T-helper 17 cell (primary cell): ENCODE measurements at places on chromosomes 3 and 15.

DNA sequence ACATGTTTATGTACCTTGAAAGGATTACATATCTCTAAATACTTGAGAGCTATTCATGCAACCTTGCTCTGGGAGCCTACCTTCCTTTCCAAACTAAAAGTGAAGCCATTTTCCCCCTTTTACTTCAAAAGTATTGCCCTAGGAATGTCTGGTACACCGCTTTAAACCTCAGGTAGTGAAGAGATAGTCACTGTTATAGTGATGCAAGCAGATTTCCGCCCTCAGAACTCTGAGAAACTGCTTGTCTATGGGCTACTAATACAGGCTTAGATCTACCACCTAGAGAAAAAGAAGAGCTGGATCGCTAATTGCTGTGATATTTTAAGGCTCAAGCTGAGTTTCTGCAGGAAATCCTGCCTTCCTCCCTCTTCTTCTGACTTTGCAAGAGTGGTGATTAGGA, 78.6 kb downstream of the SEMA6D start:
- DNase-seq, result no peak

GRCh38 chr3:53065841-53066480, 20.1 kb upstream of the SFMBT1 start:
- DNase-seq, result no peak

- no peak for DNase-seq
Observed at GRCh38 chr3:103991-104390, 92.6 kb upstream of the CHL1 start.

DNA sequence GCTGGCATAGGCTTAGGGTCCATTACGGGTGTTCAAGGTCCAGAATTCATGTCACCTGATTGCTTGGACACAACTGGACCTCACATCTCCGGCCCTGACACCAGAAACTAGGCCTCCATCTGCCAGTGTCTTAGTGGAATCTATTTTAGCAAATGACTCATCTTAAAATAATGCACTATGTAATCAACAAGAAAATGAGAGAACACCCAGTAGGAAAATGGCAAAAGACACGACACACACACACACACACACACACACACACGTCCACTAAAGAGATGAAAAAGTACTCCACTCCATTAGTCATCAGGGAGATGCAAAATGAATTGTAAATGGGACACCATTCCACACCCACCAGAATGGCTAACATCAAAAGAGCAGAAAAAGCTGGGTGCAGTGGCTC, 11.2 kb downstream of the APBA2 start:
- DNase-seq, result no peak

- no peak for DNase-seq
Observed at GRCh38 chr3:160870327-160870726, 114.3 kb downstream of the PPM1L start.

- DNase-seq, result no peak
Observed at GRCh38 chr3:102054543-102055080, 205.3 kb downstream of the NFKBIZ start.

GRCh38 chr3:46075816-46076215, 48.5 kb upstream of the XCR1 start:
- DNase-seq, result no peak

DNA sequence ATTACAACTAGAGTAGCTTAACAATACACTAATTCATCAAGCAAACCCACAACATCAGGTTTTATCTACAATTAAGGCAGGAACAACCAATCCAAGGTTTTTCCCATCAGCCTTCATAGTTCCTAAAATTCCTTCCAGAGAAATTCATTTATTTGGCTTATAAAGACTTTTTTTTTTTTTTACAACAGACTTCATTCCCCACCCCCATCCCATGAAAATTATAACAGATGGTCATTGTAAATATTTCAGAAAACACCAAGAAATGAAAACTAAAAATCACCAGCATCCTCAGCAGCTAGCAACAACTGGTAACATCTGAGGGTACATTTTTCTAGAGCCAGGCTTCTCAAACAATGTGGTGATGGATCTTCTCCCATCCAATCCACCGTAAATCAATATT, 11.0 kb downstream of the SH3BP5 start:
- no peak for DNase-seq

DNA sequence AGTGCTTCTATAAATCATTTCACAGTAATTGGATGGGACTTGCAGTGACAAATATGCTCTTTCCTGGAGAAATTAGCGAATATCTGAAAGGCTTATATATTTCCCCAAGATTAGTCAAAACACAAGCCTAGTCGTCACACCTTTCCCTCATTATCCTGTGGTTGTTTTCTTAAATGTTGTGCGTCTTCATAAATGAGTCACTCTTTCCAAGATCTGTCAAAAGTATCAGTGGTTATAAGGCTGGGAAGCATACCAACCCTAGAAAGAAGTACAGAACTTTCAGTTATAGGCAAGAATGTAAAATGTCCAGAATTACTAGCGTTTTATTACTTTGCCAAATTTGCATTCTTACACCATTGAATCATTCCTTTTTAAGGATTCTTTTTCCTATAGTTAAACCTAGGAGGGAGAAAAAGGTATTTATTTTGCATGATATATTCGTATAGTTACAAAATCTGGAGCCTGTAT, 33.6 kb downstream of the TMEM212 start:
- no peak for DNase-seq

DNA sequence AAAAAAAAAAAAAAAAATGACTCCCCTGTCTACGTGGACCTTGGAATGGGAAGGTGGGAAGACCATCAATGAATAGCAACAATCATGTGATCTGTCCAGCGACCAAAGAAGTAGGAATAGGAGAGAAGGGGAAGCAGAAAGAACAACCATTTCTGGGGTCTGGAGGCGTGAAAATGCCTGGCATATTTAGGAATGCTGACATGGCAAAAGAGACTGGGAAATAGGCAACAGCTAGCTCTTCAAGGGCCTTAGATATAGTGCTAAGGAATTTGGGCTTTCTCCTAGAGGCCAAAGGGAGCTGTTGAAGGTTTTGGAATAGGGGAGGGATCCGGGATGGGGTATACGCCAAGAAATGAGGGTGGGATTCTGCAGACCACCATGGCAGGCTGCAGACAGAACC, 5.9 kb downstream of the SLC22A13 start:
- no peak for DNase-seq

GRCh38 chr15:77138167-77138522, 67.2 kb upstream of the TSPAN3 start:
- no peak for DNase-seq

DNA sequence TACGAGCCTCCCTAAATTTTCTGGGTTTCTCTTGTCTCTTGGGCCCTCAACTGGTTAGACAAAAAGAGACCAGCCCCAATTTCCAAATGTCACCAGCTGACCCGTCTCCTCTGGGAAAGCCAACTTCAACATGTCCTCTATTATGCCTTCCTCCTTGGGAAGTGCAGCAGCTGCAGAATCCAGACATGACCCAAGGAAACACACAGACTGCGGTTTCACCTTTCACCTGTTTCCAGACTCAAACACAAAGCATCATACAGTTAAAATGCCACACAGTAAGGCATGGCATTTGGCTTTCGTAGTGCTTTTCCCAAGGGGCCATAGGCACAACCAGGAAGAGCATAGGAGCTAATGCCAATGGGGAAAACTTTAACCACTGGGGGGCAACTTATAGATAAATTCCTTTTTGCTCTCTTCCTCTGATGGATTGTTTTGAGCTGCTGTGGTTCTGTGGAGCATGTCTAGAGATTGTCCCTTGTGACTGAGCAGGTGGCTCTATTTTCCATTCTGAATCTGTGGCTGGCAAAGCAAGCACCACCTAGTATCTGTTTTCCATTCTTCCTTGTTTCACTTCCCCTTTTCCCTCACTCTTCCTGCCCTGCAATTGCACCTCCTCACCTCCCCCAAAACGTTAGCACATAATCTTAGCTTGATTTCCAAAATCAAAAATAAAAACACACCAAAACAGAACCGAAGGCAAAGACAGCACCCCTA, 49.3 kb downstream of the HHLA2 start:
- no peak for DNase-seq

DNA sequence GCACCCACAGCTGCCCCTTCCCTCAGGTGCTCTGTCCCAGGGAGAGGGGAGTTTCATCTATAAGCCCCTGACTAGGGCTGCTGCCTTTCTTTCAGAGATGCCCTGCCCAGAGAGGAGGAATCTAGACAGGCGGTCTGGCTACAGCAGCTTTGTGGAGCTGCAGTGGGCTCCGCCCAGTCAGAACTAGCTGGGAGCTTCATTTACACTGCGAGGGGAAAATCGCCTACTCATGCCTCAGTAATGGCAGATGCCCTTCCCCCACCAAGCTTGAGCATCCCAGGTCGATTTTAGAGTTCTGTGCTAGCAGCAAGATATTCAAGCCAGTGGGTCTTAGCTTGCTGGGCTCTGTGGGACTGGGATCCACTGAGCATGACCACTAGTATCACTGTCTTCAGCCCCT, 181.2 kb upstream of the RARB start:
- DNase-seq, result no peak

DNA sequence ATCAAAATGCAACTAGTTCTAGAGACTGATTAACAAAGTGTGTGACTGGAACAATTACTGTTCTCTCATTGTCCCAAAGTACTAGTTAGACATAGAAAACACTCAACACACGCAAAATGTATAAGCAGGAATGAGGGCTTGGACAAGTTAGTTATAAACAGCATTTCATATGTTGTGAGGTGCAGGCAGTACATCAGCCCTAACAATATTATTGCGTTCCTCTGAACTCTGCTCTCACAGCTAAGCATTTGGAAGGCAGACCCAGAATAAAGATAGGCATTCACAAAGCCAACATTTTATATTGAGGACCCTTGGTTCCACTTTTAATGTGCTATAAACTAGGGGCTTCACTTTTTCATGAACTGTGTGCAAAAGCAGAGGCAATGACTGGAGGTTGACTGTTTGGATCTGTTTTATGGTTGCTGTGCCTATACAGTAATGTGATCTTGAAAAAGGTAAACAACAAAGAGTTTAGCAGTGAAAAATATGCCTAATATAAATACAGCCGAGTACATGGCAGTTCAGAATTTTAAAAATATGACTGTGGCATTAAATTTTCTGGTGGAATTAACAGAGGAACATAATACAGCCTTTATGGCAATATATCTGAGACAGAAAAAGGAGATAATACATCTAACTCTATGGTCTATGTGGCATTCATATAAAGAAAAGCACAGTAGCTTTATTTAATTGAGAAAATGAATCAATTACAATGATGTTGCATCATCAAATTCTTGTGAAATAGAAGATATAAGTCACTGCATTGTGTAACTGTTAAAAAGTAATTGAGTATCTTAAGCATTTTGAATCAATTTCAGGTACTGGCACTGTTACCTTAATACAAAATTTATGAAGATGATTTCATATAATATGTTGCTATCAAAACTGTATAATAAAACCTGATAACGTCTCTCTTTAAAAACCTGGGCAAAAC, 80.0 kb upstream of the SKOR1 start:
- no peak for DNase-seq

- DNase-seq, result no peak
Observed at GRCh38 chr3:107704477-107704876, 181.7 kb downstream of the BBX start.

GRCh38 chr3:127970966-127971592, 56.0 kb downstream of the KBTBD12 start:
- no peak for DNase-seq

GRCh38 chr3:179973931-179974361, 62.8 kb downstream of the PEX5L start:
- no peak for DNase-seq

- no peak for DNase-seq
Observed at GRCh38 chr15:77473328-77473727, 52.6 kb downstream of the HMG20A start.

DNA sequence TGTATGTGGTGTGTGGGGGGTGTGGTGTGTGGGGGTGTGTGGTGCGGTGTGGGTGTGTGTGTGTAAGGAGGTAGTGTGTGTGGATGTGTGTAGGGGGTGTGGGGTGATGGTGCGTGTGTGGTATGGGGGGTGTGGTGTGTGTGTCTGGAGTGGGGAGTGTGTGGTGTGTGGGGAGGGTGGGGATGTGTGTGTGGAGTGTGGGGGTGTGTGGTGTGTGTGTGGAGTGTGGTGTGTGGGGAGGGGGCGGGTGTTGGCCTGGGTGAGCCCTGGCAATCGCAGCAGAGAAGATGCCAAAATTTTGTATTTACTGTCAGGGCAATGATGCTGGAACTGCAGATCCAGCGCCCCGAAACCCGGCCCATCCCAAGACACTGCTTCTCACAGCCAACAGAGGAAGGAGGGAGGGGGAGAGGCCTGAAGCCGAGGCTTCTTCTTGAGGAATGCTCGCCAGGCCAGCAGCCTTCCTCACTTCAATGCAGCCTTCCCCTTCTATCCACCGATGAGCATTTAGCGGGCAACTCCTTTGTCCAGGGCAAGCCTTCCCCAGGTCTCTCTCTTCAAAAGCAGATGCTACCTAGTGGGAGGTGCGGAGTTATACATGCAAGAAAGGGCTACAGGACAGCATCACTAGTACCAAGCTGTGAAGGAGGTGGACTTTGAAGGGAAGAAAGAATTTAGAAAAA, 11.9 kb upstream of the SRP14 start:
- DNase-seq, result no peak

DNA sequence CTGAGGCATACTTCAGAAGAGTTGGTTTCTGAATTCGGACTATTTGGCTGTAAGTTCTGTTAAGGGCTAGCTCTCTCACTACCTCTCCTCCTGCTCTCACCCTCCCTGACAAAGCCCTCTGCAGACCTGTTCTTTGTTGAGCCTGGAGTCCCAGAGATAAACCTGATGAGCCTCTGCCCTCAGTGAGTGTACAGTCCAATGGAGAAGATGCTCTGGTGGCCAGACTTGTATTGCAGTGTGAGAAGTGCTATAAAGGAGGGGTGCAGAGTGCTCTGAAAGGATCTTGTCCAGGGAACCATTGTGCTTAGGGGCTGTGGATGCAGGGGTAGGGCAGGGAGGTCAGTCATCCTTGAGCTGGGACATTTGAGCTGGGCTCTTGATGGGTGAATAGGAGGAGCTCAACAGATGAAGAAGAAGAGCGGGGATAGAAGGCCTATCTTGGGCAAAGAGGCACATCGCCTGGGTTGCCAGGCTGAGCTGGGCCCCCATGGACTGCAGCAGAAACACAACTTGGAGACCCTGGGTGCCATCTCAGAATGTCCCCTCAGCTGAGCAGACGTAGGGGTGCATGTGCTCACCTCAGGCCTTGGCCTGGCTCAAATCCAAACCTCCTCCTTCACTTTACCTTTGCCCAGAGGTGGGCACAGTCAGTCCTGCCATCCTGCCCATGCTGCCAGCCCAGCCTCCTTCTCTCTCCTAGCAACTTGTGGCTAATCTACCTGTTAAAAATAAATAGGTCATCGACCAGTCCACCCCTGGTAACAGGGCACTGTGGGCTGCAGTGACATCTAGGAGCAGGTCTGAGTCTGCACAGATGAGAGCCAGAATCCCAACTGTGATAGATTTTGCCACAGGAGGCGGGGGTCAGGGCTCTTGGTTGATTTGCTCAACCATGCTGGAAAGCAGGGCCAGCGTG, 3.3 kb downstream of the CAND2 start:
- DNase-seq, result no peak
